Fibroblast of skin of scalp (primary cell): ENCODE measurements at places on chromosomes 1 and 21.

GRCh38 chr1:43383449-43383848, 6.2 kb downstream of the MED8 start:
- DNase-seq, result no peak

GRCh38 chr1:80593197-80593596, 1207.5 kb upstream of the ADGRL2 start:
- DNase-seq, result no peak

DNA sequence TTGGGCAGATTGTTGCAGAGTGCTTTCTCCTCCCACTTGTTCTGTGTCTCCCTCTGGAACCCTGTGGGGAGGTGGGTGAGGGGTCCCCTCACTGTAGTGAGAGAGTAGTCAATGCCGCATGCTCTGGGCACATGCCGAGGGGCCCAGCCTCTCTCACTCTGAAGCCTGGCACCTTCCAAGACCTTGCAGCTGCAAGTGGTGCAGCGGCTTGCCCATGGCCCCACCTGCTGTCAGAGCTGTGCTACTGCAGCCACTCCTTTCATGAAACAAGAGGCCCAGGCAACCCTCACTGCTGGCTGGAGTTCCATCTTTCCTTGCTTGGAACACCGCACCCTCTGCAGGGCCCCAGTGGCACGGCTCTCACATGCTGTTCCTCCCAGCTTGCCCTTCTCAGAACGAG, 58.4 kb upstream of the COL6A1 start:
- DNase-seq, result peak; percentile 70

DNA sequence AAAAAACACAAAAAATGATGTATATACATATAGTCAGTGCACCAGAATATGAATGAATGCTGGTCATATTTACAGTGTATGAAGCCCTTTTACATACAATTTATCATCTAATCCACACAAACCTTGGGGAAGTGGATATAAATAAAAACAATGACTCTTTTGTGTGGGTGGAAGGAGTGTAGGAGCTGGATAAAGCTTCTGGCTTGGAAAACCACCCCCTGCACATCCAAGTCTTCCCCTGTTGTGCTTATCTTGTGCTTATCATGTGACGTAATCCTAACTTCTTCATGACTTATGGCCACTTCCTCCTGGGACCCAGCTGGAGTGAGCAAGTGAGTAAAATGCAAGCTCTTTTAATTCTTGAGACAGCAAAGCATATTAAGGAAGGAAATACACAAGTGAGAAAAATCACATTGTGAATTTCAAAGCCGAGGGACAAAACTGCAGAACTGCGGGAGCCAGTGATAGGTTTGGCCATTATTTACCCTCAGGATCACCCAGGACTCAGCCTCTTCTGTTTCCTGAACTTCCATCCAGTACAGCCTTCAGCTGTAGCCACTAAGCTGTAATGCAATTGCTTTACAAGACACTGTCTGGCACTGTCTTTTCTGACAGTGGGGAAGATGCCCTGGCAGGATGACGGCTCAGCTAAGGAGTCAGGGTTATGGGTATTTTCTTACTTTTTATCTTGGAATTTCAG, 104.0 kb upstream of the PPM1J start:
- peak; percentile 25 for DNase-seq

DNA sequence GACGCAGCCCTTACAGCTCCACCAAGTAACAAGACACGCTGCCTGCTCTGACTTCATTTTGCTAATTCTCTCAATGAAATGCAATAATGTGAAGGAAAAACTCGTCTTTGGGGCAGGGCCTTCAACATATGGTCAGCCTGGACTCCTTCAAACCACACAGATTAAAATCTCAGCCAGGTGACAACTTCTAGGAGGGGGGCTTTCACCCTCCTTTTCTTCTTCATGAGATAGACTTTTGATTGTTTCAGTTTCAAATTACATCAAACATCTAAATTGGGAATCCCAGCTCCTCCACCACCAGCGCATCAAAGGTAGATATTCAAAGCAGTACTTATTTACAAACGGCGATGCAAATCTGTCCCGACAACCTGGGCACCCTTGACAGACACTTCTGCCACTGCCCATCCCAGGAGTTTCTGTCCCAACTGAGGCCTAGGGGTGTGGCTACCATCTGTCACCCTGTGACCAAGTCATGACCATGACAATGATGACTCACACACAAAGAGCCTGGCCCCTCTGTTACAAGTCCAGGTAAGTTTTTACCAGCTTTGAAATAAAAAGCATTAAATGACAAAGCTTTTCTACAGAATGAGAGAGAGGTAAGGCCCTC, 29.7 kb downstream of the SSBP3 start:
- no peak for DNase-seq

DNA sequence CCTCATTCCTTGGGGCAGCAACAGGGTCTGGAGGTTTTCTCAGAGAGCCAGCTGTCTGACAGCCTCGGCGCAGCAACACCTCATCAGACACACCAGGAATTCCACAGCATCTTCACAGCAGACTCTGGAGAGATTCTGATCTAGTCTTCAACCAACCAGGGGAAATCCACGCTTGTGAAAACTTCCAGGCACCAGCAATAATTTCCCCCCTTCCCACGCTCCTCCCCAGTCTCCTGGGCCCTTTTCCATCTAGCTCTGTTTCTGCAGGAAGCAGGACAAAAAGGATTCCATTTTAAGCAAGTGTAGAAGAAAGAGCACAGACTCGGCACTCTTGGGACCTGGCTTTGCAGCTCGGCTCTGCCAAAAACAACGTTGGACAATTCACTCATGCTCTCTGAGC, 44.3 kb upstream of the CAPZB start:
- no peak for DNase-seq

DNA sequence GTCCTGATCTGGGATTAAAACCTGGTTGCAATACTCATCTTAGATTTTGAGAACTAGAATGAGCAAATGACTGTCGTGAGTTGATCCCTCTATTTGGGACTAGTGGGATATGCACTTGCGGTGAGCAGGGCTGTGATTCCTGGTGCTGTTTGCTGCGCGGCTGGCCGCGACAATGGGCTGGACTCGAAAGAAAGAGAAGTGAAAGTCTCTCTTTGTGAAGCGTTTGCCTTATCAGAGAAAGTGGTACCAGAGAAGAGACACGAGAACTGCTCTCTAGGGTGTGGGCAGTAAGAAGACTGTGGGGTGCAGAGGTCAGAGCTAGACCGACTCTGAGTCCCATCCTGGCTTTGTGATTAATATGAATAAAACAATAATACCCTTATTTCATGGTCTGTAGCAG, 8.6 kb downstream of the ST6GALNAC3 start:
- no peak for DNase-seq

- DNase-seq, result no peak
Observed at GRCh38 chr1:44648529-44649250, 25.6 kb downstream of the TMEM53 start.

- DNase-seq, result peak; percentile 98
Observed at GRCh38 chr1:200415789-200416593, 6.2 kb upstream of the ZNF281 start.

DNA sequence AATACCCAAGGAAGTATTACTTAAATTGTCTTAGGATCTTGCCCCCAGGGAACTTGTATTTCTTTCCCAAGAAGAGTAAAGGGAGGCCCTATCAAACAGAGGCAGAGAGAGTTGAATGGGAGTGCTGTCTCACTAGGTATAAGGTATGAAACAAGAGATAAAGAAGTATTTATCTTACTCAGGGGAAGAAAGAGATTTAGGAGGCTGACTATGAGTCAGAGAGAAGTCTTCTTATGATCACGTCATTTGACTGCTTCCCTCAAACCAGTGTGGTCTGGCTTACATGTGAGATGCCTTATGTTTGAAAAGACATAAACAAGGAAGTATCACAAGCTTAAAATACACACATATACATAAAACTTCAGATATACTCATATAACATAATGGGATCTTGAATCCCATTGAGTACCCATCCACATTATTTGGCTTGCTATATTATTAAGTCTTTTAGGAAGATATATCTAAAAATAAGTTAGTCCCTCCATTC, 29.6 kb downstream of the DUSP10 start:
- DNase-seq, result peak; percentile 75

DNA sequence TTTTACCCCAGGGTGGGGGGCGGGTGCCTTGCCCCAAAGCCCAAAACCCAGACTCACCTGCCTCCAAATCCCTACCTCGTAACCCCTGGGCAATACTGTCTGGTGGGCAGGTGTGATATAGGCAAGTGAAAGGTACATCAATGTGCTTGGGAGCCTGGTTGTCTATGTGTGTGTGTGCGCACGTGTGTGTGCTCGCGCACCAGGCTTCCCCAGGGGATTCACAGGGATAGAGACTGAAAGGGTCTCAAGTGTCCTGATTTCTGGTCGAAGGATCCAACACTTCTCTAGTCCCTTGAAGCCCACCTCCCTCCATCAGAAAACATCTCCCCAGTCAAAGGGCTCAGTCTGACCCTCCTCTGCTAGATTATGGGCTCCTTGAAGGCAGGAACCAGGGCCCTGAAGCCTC, 28.9 kb upstream of the EPB41 start:
- DNase-seq, result no peak

- DNase-seq, result no peak
Observed at GRCh38 chr1:223393275-223394214, at the start of gene CCDC185. Gene CCDC185 (plus strand): TSS chr1:223393415. CDS start chr1:223393476, 61 bp downstream.

DNA sequence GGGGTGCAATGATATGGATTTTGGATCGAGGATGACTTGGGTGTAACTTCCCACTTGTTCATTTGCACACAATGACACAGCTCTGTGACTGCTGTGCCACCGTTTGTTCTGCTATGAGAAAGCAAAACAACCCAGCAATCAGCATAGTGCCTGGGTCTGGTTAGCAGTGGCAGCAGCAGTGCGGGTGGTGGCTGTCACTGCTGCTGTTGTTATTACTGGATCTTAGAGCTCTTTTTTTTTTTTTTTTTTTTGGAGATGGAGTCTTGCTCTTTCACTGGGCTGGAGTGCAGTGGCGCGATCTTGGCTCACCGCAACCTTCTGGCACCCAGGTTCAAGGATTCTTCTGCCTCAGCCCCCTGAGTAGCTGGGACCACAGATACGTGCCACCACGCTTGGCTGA, 56.9 kb downstream of the TBCE start:
- no peak for DNase-seq

DNA sequence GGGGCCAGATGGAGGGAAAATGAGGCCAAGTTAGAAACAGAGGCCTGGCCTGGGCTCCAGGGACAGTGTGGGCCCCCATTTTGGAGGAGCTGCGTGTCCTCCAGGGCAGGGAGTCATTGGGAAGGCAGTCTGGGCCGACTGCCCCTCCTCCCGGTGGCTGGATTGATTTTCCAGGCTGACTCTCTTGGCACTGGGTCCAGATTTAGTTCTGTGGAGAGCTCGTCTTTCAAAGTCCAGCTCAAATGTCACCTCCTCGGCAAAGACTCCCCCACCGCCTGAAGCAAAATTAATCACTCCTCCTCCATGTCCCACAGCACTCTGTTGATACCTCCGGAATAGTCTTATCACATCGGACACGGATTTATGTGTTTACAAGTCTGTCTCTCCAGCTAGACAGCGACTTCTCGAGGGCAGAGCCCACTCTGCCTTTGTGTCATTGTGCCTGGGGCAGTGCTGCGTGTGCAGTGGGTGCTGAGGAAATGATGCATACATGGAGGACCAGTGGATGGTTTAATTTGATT, 175.1 kb downstream of the CAMTA1 start:
- no peak for DNase-seq

DNA sequence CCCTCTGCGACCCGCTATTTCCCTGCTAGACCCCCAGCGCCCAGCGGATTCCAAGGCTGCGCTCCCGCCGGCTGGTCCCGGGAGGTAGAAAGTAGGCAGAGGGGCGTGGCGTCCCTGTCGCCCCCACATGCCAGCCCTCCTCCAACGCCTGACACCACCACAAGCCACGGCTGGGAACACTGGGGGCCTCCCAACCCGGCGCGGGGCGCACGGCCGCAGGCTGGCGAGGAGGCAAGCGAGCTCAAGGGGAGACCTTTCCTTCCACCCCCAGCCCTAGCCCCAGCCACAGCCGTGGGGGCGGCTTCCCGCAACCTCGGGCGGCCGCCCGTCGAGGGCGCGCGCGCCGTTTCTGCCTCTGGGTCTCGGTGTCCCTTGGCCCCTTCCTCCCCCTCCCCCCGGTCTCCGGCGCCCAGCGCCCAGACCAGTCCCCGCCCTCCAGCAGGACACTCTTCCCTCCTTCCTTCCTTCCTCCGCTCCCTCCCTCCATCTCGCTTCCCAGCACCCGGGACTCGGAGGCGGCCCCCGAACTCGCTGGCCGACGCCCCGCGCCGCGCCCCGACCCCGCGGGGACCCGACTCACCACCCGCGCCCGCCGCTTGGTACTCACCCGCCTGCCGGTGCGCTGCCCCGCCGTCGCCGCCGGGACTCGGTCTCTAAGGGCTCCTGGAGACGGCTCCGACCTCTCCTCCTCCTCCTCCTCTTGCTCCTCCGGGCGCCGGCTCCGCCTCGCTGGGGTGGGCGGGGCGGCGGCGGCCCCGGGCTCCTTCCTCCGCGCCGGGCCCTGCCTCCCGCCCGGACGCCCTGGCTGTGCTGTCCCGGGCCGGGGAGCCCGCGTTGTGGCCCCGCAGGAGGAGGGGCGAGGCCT, at the start of gene GNG12:
Gene GNG12 (minus strand): TSS at position 731 of the 865 bp plus-strand sequence. CDS start 125,781 bp downstream, outside the sequence.
- peak; percentile 87 for DNase-seq

- no peak for DNase-seq
Observed at GRCh38 chr21:39087238-39088030, 95.8 kb downstream of the PSMG1 start.

GRCh38 chr1:201713086-201713810, 115.7 kb upstream of the IPO9 start:
- peak; percentile 100 for DNase-seq

DNA sequence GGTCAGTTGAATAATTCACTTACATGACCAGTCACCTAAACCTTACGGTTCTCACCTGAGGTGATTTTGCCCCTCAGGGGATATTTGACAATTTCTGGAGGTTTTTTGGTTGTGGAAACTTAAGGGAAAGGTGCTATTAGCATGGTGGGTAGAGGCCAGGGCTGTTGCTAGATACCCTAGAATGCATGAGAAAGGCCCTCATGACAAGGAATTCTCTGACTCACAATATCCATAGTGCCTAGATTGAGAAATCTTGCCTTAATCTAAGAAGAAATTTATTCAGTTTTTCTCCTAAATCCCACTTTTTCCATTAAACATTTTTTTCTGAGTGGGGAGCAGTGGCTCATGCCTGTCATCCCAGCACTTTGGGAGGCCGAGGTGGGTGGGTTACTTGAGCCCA, 119.7 kb downstream of the TGFB2 start:
- DNase-seq, result no peak

GRCh38 chr1:156525856-156526489, 25.4 kb upstream of the MEF2D start:
- DNase-seq, result no peak

GRCh38 chr1:242454262-242455051, 70.0 kb downstream of the PLD5 start:
- DNase-seq, result peak; percentile 55

DNA sequence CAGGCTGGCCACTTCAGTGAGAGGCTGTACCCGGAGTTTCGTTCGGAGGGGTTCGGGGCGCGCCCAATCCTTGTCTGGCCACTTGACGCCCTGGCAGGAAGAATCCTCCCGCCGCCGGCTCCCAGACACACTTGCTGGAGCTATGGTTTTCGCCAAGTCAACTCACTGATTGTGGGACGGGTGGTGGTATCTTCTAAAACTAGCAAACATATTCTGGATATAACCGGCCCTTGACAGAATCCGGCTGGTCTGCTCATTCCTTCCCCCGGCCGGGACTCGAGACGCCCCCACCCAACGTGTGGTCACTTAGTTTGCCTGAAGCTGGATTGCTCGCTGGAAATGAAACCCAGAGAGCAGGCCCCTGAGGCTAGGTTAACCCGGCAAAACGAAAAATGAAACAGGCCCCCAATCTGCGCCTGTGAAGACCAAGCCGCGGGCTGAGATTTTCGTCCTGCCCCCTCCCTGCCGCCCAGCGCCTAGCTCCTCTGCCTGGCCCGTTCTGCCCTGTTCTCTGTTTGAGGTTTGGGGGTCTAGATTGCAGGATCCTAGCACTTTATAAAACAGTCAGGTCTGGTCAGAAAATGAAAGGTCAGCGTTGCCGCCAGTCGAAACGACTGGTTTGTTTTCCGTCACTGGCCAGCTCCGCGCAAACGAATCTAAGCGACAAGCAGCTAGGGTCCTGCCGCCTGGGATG, 4.6 kb downstream of the GFI1 start:
- DNase-seq, result no peak
